ENCODE measurements at places on chromosomes 2 and 18. TPM values are rescaled to one million over a fixed set of nuclear protein-coding genes. Genes with fewer than 3 reads are reported as not detected.

The RNF125 gene
- total RNA-seq = 0.59 TPM

The CD28 gene
- not detected for total RNA-seq

The ESPNL gene
- 9.8 TPM for total RNA-seq

The RANBP2 gene
- 74.9 TPM for total RNA-seq

The VAMP5 gene
- 21.8 TPM for total RNA-seq

The RAB17 gene
- total RNA-seq = not detected

The PRKAG3 gene
- total RNA-seq = under 0.01 TPM

The CYP1B1 gene
- total RNA-seq = 827 TPM

The ABCG5 gene
- not detected for total RNA-seq

The SCN3A gene
- total RNA-seq = 0.59 TPM

The CFAP65 gene
- total RNA-seq = not detected

The SLC5A7 gene
- not detected for total RNA-seq

The LRP1B gene
- not detected for total RNA-seq

The MYCN gene
- total RNA-seq = not detected

The RTP5 gene
- total RNA-seq = not detected
